Stimulated activated CD8-positive, alpha-beta memory T cell treated with anti-CD3 and anti-CD28 coated beads, Interleukin-7, amount 100 ng/mL, for 24 hours (primary cell): ENCODE measurements at places on chromosomes 4 and X.

DNA sequence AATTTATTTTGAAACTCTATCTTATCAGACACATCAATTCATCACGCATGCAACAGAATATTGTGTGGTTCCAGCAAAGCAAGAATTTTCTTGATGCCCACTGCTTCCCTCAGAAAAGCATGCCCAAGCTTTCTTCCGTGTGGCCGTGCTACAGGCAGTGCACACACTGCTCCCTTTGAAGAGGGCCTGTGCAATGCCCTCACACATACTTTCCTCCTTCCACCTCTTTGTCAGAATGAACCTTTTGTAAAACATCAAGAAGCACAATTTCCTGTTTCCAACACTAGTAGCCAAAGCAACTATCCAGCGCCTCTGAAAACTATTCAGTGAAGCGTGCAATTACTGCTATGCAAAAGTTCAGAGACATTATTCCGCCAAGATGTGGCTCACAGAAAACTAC, 201.7 kb downstream of the NLGN4X start:
- DNase-seq, result no peak

DNA sequence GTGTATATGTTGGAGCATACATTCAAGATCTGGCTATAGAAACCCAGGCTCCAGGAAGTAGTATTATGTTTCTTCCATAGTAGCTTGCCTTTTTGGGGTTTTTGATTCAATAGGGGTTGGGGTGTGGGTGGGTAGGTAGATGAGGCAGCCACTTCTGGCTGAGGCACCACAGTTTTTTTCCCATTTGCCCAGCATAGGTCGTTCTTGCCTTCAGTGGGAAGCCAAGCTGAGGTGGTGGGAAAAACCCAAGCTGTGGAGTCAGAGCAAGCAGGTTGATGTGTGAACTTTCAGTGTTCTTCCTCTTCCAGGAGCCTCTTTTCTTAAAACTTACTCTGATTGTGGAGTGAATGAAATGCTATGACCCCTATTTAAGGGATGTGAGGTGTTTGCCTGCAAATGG, 67.0 kb upstream of the RPS6KA3 start:
- DNase-seq, result no peak

GRCh38 chr4:155616117-155616516, 50.5 kb upstream of the GUCY1A1 start:
- DNase-seq, result no peak

- DNase-seq, result no peak
Measured at GRCh38 chr4:86927843-86928395, 6.9 kb upstream of the AFF1 start.

GRCh38 chr4:142128529-142128928, 492.1 kb downstream of the IL15 start:
- DNase-seq, result no peak

GRCh38 chr4:38330321-38330720, 333.7 kb upstream of the KLF3 start:
- no peak for DNase-seq

GRCh38 chr4:104989371-104989770, 157.3 kb upstream of the TET2 start:
- no peak for DNase-seq

GRCh38 chrX:140141444-140142029, 176.2 kb upstream of the CXorf66 start:
- DNase-seq, result no peak

GRCh38 chr4:148442832-148443511, 758 bp upstream of the NR3C2 start:
- DNase-seq, result peak; percentile 4

DNA sequence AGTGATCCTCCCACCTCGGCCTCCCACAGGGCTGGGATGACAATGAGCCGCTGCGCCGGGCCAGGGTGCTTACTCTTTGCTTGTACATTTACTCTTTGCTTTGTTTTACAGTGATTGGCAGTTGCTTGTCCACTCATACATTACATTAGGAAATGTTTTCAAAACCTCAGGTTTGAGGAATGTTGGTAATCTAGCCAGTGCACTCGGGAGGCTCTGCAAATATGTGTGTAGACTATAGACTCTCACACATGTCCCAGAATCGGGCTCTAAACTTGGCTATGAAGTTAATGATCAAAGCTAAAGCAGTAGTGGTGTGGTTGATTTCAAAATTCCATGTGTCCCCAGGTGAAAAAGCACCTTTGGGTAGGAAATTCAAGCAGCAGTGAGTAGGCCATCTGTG, 20.5 kb downstream of the TRMT44 start:
- no peak for DNase-seq

DNA sequence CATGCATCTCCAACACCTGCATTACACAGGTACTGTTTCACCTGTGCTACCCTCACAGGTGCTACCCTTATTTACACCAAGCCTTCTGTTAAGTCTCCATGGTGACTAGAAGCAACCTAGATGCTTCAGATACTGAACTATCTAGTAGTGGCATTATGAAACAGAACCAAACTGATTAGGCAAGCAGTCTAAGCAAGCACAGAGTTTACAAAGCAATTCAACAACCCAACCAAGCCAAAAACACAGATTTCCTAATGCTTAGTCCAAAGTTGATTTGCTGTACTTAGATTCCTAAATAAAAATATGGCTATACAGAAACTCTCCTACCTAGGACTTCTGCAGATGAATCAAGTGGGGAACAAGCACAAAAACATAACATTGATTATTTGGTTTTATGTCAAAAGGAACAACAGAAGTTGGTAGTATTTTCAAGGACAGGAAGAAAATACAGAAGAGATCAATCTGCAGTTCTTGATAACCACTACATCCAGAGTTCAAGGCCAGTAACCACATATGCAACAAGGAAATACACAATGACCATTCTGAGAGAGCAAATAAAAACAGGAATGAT, 3.2 kb downstream of the TAPT1 start:
- DNase-seq, result no peak

- no peak for DNase-seq
Measured at GRCh38 chrX:71292669-71293365, 8.7 kb upstream of the ITGB1BP2 start.

- DNase-seq, result no peak
Measured at GRCh38 chr4:2150076-2150475, 90.9 kb downstream of the NAT8L start.

DNA sequence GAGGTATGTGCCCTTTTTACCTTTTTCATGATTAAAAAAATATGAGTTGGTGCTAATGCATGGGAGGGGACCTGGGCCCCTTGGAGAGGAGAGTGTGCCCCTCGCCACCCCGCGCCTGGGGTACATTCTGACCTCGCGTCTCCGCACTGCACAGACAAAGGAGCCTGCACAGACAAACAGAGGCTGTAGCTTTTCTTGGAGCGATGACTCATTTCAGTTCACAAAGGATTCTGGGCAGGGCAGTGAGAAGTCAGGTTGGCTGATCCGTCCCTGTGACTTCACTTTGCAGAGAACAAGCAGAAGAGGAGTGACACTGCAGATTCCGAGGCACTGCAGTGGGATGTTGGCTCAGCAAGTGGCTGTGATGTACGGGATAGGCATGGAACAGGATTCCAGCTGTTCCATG, 82.9 kb downstream of the STOX2 start:
- DNase-seq, result no peak

- no peak for DNase-seq
Measured at GRCh38 chr4:98673288-98673644, 14.9 kb upstream of the TSPAN5 start.

- DNase-seq, result no peak
Measured at GRCh38 chrX:13430136-13430827, 110.4 kb upstream of the ATXN3L start.

GRCh38 chr4:145299380-145300076, 119.1 kb upstream of the OTUD4 start:
- DNase-seq, result peak; percentile 57

- DNase-seq, result no peak
Measured at GRCh38 chrX:148984238-148984637, 483.8 kb downstream of the AFF2 start.

DNA sequence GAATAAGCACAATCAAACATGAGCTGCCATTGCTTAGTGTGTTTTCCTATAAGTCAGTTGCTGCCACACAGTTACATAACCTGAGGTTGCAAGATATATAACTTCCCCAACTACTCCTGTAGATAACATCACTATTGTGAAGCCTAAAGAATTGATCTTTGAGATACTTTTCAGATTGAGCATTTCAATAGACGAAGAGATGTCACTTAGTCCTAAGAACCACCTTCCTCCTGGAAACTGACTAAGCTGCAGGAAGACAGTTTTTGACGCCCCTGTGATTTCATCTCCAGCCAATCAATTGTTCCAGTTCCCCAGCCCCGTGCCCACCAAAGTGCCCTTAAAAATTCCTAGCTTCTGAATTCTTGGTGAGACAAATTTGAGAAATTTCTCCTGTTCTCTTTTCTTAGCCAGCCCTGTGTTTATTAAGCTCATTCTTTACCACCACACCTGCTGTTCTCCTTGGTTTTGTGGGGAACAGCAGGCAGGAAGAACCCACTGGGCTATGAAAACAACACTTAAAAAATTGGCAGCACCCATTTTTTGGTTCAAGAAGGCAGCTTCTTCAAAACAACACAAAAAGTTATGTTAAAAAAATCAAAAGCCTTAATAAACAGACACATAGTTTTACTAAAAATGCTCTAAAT, 317.1 kb upstream of the PABPC4L start:
- DNase-seq, result no peak

DNA sequence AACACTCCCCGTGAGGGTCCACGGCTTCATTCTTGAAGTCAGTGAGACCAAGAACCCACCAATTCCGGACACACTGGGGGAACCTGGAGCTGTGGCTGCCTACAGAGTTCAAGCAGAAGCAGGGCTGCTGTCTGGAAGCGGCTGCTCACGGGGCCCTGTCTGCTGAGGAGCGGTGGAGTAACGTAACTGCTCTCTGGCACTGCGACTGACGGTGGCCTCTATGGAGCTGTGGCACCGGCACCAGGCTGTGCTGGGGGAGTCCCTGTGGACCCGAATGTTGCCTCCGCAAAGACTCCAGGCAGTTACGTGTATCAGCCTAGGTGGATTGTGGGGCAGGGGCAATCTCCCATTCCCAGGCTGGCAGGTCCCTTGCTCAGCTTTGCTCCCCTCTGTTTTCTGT, 703.3 kb upstream of the FRG1 start:
- DNase-seq, result no peak

- no peak for DNase-seq
Measured at GRCh38 chr4:88244816-88245579, 39.4 kb downstream of the PPM1K start.

DNA sequence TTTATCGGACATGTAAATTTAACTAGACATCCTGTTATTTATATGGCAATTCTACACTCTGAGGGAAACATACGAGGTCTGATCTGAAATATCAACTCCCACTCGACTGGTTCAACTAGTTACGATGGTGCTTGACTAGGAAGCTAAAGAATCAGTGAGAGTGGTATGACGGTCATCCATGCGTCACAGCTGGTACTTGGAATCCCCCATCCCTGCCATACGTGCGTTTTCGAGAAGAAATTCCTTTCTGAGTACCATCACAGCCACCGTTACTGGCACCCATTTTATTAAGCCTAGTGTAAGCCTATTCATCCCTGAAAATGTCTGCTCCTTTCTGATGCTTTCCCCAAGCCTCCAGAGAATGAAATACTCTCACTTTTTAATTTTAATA, 695 bp upstream of the PIGA start:
- DNase-seq, result no peak

GRCh38 chr4:3306450-3306849, 13.6 kb downstream of the RGS12 start:
- no peak for DNase-seq

DNA sequence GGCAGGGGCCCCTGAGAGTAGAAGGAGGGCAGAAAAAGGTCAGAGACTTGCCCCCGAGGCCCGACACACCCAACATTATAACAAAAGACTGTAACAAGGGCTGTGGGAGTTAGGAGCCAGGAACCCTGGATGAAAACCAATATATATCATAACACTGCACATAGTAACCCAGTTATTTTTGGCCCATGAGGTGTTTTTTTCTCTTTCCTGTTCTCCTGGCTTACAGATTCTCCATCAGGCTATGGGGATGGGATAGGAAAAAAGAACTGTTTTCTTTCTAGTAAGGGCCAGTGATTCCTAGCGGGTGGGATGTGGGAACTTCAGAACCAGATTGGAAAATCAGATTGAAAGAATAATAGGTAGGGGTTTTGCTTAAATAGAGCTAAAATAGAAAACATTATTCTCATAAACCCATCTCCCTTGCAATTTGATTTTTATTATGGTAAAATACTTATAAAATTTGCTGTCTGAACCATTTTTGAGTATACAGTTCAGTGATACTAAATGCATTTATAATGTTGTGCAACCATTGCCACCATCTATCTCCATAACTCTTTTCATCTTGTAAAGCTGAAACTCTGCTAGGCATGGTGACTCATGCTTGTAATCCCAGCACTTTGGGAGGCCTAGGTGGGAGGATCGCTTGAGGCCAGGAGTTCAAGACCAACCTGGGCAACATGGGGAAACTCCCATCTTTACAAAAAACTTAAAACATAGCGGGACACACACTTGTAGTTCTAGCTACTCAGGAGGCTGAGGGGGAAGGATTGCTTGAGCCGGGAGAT, 33.5 kb downstream of the SNX25 start:
- DNase-seq, result no peak

DNA sequence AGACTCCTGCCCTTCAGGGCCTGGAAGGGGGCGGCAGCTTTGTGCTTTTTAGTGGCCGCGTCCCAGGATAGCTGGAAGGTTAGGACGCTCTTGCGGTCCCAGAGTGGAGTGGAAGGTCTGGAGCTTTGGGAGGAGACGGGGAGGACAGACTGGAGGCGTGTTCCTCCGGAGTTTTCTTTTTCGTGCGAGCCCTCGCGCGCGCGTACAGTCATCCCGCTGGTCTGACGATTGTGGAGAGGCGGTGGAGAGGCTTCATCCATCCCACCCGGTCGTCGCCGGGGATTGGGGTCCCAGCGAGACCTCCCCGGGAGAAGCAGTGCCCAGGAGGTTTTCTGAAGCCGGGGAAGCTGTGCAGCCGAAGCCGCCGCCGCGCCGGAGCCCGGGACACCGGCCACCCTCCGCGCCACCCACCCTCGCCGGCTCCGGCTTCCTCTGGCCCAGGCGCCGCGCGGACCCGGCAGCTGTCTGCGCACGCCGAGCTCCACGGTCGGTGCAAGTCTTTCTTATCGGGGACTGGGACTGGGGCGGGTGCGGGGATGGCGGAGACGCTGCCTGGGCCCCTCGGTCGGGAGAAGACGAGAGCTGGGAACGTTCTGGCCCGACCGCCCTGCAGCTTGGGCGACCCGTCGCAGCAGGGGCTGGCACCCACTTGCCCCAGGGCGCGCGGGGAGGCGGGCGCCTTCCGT, at the start of gene EDNRA:
EDNRA (plus strand) TSS at position 207 of the 686 bp plus-strand sequence. CDS start 4,585 bp downstream, outside the sequence.
- no peak for DNase-seq

- no peak for DNase-seq
Measured at GRCh38 chr4:6892909-6893202, 16.8 kb upstream of the TBC1D14 start.
